Cortex of kidney (tissue), 1 donor: ENCODE measurements at places on chromosomes 2 and 18.

- no peak for DNase-seq
Measured at GRCh38 chr2:60492548-60492947, 60.9 kb downstream of the BCL11A start.

DNA sequence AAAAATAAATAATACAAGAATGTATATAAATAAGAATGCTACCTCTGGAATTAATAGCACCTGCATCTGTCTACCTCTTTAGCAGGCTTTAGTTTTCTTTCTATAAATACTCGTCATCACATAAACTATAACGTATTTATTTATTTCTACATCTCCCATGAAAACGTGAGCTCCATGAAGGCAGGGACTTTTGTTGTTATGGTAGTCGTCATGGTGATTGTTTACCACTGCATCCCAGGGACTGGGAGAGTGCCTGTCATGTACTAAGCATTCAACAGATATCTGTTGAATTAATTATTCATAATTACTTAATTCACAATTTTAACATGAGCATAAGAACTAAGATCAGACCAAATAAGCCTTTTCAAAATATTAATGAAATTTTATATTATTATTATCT, 386.6 kb downstream of the NRXN1 start:
- DNase-seq, result no peak

GRCh38 chr18:13328213-13328612, 109.7 kb downstream of the LDLRAD4 start:
- no peak for DNase-seq

GRCh38 chr18:6711467-6711866, 18.0 kb upstream of the ARHGAP28 start:
- DNase-seq, result no peak

GRCh38 chr2:10584843-10585475, 104.8 kb downstream of the NOL10 start:
- no peak for DNase-seq

DNA sequence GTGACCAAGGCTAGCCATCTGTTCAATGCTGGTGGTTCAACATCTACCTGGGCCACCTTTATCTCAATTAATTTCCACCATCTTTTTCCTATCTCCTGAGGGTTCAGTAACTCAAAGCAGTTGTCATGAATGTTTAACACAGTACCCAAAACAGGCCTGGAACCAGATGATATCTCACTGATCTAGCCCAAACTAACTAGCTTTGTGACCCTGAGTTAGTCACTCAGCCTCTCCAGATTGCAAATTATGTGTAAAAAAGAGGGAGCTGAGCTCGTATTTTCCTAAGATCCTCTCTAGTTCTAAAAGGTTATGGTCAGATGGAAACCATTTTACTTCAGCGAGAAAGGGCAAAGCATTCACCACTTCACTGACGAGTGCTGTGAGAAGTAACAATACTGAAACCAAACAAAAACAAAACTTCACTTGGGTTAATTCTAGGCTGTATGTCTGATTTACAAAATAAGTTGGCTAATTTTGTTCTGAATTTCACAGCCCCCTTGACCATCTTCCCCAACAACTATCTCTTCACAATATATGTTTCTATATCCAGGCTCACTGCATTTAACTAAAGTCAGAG, 14.8 kb downstream of the SPRED2 start:
- no peak for DNase-seq

- no peak for DNase-seq
Measured at GRCh38 chr2:11889101-11889850, 142.8 kb downstream of the LPIN1 start.

DNA sequence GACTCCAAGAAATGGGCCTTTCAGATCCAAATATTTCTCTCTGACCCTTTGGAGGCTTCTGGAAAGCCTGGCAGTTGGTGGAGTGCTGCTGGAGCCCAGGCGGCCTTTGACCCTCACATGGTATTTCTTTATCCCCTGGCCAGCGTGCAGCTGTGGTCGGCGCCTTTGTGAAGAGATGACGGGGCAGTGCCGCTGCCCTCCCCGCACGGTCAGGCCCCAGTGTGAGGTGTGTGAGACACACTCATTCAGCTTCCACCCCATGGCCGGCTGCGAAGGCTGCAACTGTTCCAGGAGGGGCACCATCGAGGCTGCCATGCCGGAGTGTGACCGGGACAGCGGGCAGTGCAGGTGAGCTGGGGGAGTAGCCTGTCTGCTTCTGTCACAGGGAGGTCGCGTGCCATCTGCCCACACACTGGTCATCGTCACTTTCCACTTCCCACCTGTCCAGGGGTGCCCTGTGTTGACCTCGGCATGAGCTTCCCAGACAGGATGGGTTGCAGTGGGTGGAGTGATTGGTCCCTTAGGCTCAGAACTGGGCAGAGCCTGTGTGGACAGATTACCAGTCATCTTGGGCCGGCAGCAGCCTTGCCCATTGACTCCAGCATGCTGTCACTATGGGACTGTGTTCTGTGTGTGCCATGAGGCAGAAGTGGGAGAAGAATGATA, 158.2 kb downstream of the LAMA3 start:
- DNase-seq, result no peak

GRCh38 chr2:241339839-241340630, 16.1 kb upstream of the FARP2 start:
- no peak for DNase-seq

GRCh38 chr2:125526093-125526492, 1129.9 kb upstream of the GYPC start:
- no peak for DNase-seq

- no peak for DNase-seq
Measured at GRCh38 chr2:111161971-111162370, 41.3 kb downstream of the BCL2L11 start.

DNA sequence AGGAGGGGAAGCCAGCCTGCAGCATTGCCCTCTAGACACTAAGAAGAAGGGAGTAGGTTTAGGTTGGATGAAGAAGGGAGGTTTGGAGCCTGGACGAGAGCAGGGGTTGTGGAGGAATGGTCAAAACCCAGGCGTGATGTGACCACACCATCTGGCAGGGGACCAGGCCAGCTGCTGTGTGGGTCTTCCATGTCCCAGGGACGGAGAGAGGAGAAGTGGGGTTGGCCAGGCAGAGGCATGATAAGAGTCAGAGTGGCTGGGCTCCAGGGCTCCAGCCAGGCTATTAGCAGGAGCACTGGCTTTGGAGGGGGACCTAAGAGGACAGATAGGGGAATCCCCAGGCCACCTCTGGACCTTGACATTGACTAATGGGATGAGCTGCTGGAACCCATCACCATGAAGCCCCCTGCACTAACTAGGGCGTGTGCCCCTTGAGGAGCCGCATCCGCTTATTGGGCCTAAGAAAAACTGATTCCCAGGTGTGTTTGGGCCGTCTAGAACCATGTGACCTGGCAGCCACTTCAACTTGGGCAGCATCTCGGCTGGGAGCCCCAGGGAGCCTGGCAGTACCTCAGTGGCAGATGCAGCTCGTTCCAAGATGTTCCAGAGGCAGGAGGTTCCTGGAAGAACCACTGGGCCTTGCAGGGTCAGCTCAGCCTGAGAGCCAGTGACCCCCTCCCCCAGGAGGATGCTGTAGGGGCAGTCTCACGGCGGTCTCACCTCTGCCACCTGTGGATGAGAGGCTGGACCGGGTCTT, 235.1 kb downstream of the AGAP1 start:
- DNase-seq, result no peak

- no peak for DNase-seq
Measured at GRCh38 chr2:16621316-16621715, 44.3 kb downstream of the CYRIA start.

DNA sequence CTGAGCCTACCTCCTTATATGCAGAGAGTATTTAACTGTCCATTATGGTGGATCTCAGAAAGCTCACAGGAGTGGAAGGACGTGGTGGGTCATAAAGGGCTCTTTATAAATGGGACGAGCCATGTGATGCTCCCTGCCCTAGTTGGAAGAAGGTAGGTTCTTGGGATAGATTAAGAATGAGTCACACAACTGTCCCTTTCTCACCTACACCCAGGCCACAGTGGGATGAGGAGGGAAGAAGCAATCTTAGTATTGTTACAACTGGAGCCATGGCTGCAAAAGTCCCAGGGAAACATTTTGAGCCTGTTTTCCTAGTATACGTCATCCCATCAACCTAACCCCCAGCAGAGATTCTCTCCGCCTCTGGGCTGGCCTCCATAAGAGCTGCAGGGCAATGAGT, 229.9 kb downstream of the TTC32 start:
- DNase-seq, result no peak

GRCh38 chr2:50111067-50111466, 920.9 kb downstream of the NRXN1 start:
- DNase-seq, result no peak

DNA sequence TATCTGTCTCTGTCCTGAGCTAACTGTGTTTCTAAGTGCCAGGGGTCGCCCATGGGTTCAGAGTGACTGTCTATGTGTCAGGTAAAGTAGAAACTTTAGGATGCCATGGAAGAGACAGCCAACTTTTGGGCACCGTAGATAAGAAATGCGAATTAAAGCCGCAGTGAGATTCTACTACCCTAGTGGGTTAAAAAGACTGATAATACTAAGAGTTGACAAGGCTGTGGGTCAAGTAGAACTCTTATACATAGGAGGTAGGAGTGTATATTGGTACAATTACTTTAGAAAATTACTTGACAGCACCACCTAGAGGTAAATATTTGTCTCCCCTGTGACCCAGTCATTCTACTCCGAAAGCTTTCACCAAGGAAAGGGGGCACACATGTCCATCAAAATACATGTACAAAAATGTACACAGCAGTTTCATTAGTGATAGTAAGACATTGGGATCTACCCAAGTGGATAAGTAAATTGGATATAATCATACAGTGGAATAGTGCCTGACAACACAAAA, 371.3 kb downstream of the SLC4A3 start:
- DNase-seq, result no peak

GRCh38 chr2:173075056-173075780, 428 bp upstream of the MAP3K20 start:
- no peak for DNase-seq

DNA sequence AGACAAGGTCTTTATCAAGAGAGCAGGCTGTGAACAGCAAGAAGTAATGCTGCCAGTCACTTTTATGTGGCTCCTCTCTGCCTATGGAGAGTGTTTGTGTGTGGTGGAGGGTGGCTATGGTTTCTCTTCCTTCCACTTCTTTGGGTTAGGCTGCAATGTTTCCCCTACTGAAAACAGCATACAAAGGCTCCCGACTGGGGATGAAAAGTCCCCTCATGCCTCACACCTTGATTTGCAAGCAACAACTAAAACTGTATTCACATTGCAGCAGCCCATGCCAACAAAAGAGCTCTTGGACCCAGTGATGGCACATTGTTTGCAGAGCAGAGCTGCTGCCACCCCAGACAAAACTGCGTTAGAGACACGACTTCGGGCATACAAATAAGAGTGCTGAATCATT, 301.6 kb downstream of the SLC8A1 start:
- DNase-seq, result no peak

GRCh38 chr2:128003463-128003862, 24.4 kb downstream of the SAP130 start:
- no peak for DNase-seq

DNA sequence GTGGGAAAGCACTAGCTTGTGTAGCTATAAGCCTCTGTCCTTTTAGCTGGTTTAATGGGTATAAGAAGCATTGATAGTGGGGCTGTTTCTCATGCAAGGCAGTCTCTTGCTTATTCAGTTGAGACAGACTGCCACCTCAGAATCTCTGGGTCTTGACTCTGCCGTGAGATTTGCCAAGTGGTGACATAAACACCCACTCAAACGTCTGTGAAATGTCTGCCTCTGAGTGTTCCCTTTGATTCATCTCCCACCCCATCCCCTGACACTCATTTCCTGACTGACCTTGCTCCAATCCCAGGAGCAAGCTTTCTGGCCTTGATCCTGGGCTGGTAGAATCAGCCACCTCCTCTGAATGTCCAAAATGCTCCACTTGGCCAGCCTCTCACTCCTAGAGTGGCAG, 141.9 kb upstream of the RBMS1 start:
- no peak for DNase-seq

GRCh38 chr2:44912660-44913059, 28.8 kb upstream of the SIX3 start:
- DNase-seq, result no peak

- DNase-seq, result no peak
Measured at GRCh38 chr2:64233376-64233922, 89.2 kb upstream of the PELI1 start.
